K562 (cell line): ENCODE measurements at places on chromosomes 1 and 21. TPM values are rescaled to one million over a fixed set of nuclear protein-coding genes. Genes with fewer than 3 reads are reported as not detected.

- no peak overlapping the region for H3K4me3 ChIP-seq
- H3K27ac ChIP-seq, result peak overlapping the region; percentile 16; the same call in 1 of the 3 replicates
- DNase-seq, result peak; percentile 42
- H3K27me3 ChIP-seq, result no peaks in the 10 kb centered on the region
- H3K4me1 ChIP-seq, result peaks cover 51% of the 10 kb centered on the region
Observed at GRCh38 chr1:51303751-51304251, 26.6 kb downstream of the TTC39A start.

DNA sequence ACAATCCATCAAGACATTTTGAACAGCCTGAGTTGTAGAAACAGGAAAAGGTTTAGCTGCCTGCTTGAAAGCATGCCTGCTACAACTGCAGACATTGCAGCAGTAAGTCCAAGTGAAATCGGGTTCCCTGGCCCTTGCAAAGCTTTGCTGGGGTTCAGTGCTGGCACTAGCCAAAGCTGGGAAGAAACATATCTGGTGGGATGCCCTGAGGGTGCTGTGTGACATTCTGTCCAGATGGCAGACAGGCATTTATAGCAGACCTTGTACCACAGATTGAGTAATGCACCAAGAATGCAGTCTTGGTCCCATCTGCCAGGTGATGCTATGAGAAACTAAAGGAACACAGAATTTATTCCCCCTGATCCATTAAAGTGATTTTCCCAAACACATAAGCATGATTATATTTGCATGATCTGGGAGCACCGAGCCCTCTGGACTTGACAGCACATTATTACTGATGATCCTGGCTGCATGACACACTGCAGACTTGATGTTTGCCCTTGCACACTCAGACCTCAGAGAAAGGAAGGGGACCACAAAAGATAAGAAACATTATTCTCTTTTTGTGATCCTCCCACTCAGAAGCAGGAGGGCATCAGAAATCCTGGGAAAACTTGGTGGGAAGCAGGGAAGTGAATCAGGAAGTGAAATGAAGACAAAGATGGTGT, 223.7 kb upstream of the FAM78B start:
- no peak for DNase-seq
- no peaks in the 10 kb centered on the region for H3K36me3 ChIP-seq
- H3K4me3 ChIP-seq, result no peak overlapping the region
- H3K4me1 ChIP-seq, result no peaks in the 10 kb centered on the region
- no peak overlapping the region for H3K27ac ChIP-seq
- no peaks in the 10 kb centered on the region for H3K27me3 ChIP-seq

- no peaks in the 10 kb centered on the region for H3K27me3 ChIP-seq
- H3K27ac ChIP-seq, result no peak overlapping the region; the same call in 2 of the 3 replicates
- H3K36me3 ChIP-seq, result peaks cover 78% of the 10 kb centered on the region
- H3K4me3 ChIP-seq, result no peak overlapping the region
- H3K4me1 ChIP-seq, result no peaks in the 10 kb centered on the region; the same call in 2 of the 3 replicates
- DNase-seq, result no peak
Observed at GRCh38 chr1:11946647-11947046, 12.1 kb downstream of the PLOD1 start.

GRCh38 chr1:100883963-100884362, 10.7 kb downstream of the EXTL2 start:
- H3K27ac ChIP-seq, result no peak overlapping the region
- peak; percentile 26 for DNase-seq
- H3K36me3 ChIP-seq, result peaks cover 7% of the 10 kb centered on the region; the same call in 2 of the 3 replicates
- H3K4me1 ChIP-seq, result peaks cover 2% of the 10 kb centered on the region; the same call in 1 of the 3 replicates

DNA sequence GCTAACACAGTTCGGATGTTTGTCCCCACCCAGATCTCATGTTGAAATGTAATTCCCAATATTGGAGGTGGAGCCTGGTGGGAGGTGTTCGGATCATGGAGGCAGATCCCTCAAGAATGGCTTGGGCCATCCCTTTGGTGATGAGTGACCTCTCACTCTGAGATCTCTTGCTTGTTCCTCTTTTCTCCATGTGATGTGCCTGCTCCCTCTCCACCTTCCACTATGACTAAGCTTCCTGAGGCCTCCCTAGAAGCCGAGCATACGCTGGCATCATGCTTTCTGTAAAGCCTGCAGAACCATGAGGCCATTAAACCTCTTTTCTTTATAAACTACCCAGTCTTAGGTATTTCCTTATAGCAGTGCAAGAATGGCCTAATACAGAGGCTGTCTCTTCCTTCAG, 8.1 kb upstream of the PLA2G5 start:
- H3K27me3 ChIP-seq, result no peaks in the 10 kb centered on the region; the same call in 2 of the 3 replicates
- H3K36me3 ChIP-seq, result no peaks in the 10 kb centered on the region
- no peak for DNase-seq
- H3K4me3 ChIP-seq, result no peak overlapping the region

GRCh38 chr21:25913479-25913878, 178.7 kb downstream of the GABPA start:
- H3K4me1 ChIP-seq, result no peaks in the 10 kb centered on the region
- DNase-seq, result no peak
- H3K36me3 ChIP-seq, result no peaks in the 10 kb centered on the region

GRCh38 chr1:197761654-197762053, 13.6 kb downstream of the DENND1B start:
- DNase-seq, result no peak
- peaks cover 4% of the 10 kb centered on the region; the same call in 1 of the 3 replicates for H3K4me1 ChIP-seq
- peaks cover 5% of the 10 kb centered on the region; the same call in 2 of the 3 replicates for H3K36me3 ChIP-seq
- H3K27ac ChIP-seq, result peak overlapping the region; percentile 8; the same call in 1 of the 3 replicates

- no peaks in the 10 kb centered on the region for H3K27me3 ChIP-seq
- H3K4me3 ChIP-seq, result no peak overlapping the region
- no peak for DNase-seq
- peaks cover 2% of the 10 kb centered on the region; the same call in 2 of the 3 replicates for H3K4me1 ChIP-seq
Observed at GRCh38 chr21:17609681-17610080, 3.0 kb downstream of the BTG3 start.

GRCh38 chr21:45488931-45489721, 53.1 kb downstream of the SLC19A1 start:
- H3K27me3 ChIP-seq, result no peaks in the 10 kb centered on the region
- H3K4me3 ChIP-seq, result no peak overlapping the region
- no peak overlapping the region for H3K27ac ChIP-seq

GRCh38 chr1:112956544-112957132, 642 bp upstream of the SLC16A1 start:
- H3K27ac ChIP-seq, result peak overlapping the region; percentile 96
- no peaks in the 10 kb centered on the region for H3K27me3 ChIP-seq
- peak overlapping the region; percentile 74 for H3K4me3 ChIP-seq
- peaks cover 20% of the 10 kb centered on the region for H3K4me1 ChIP-seq
- peaks cover 40% of the 10 kb centered on the region; the same call in 2 of the 3 replicates for H3K36me3 ChIP-seq

- no peaks in the 10 kb centered on the region for H3K27me3 ChIP-seq
- H3K27ac ChIP-seq, result no peak overlapping the region
- no peak overlapping the region for H3K4me3 ChIP-seq
- no peaks in the 10 kb centered on the region for H3K36me3 ChIP-seq
Observed at GRCh38 chr1:83516369-83516768, 482.6 kb downstream of the TTLL7 start.

GRCh38 chr1:56331892-56332567, 247.3 kb downstream of the PLPP3 start:
- no peaks in the 10 kb centered on the region for H3K27me3 ChIP-seq
- H3K4me1 ChIP-seq, result no peaks in the 10 kb centered on the region
- H3K36me3 ChIP-seq, result no peaks in the 10 kb centered on the region

DNA sequence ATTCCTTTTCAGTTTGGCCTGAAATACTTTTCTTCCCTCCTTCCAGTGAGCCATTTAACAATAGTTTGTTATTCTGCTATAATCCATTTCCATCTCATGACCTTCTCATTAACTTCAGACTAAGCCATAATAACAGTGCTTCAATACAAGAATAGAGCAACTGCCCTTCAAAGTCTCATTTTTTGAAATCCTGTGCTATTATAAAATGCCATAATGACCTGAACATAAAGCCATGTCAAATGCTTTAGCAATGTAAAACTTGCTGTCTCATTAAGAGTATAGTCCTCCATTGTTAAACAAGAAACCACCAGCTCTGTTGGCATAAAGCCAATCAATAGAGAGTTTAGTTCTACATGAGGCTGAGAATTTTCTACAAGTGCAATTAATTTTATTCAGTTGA, 9.6 kb upstream of the PIGK start:
- no peak overlapping the region for H3K27ac ChIP-seq
- DNase-seq, result no peak
- H3K27me3 ChIP-seq, result no peaks in the 10 kb centered on the region
- no peak overlapping the region for H3K4me3 ChIP-seq
- no peaks in the 10 kb centered on the region for H3K4me1 ChIP-seq
- H3K36me3 ChIP-seq, result no peaks in the 10 kb centered on the region

DNA sequence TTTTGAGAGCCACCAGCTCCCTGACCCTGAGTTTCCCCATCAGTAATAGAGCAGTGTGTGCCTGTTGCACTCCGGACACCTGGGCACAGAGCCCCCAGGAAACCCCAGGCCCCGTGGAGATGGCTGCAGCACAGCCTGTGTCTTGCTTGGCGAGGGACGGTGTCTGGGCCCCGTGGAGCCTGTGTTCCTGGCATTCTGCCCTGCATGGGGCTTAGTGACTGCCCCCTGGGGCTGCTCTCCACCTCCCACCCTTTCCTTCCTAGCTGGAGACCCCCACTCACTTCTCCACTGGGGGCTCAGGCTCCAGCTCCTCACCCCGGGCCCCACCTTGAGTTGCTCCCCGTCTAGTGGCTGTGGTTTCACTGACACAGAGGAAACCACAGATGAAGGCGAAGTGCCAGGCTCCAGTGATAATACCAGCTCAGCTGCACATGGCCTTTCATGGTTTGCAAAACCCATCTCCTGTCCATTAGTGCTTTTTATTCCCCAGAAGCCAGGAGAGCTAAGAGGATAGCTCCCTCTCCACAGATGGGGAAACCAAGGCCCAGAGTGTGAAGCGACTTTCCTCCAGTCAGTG, 39.4 kb downstream of the DMRTB1 start:
- no peak for DNase-seq
- H3K4me1 ChIP-seq, result no peaks in the 10 kb centered on the region
- no peak overlapping the region for H3K27ac ChIP-seq
- H3K27me3 ChIP-seq, result peaks cover 52% of the 10 kb centered on the region
- no peak overlapping the region for H3K4me3 ChIP-seq

- H3K27me3 ChIP-seq, result no peaks in the 10 kb centered on the region
- H3K4me3 ChIP-seq, result no peak overlapping the region
- H3K4me1 ChIP-seq, result peaks cover 6% of the 10 kb centered on the region
Observed at GRCh38 chr1:6221210-6221784, 14.5 kb downstream of the ICMT start.

DNA sequence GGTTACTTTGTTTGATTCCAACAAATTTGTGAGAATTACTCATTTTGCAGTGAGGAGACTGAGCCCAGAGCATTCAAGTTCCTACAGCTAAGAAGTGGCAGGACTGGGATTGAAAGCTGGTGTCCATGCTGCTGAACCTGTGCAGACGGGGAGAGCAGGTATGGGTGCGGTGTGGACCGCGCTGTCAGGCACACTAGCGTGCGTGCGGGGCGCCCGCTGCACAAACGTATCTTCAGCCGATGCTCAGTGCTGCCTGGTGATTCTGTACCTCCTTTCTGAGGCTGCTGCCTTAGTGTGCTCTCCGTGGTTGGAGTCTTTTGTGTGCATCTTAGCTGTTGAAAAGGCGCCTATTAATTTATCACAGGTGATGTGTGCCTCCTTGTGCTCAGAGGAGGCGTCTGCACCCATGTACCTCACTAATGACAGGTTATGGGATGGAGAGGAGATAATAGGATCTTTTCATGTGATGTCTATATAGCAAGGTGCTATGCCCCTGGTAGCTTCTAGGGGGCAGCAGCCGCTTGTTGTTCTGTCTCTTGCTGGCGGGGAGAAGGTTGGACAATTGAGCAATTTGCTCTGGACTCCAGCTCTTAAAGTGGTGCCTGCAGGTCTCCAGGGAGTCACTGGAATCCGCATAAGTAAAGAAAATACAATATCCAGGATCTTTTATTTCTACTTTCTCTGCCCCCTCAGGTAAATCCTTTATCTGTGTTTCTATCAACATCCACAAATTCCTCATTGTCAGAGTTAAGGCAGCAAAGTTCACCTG, 32.5 kb downstream of the PEX14 start:
- H3K4me1 ChIP-seq, result peaks cover 24% of the 10 kb centered on the region
- peaks cover 15% of the 10 kb centered on the region; the same call in 2 of the 3 replicates for H3K36me3 ChIP-seq
- H3K4me3 ChIP-seq, result no peak overlapping the region
- no peak overlapping the region for H3K27ac ChIP-seq

Gene PIP5K1A
- total RNA-seq, result 21.9 and 25.8 TPM in 2 replicates

Gene CROCC
- total RNA-seq, result 9.3 and 10.4 TPM in 2 replicates

Gene RNU1-4
- total RNA-seq, result 2,231 and 2,538 TPM in 2 replicates

Gene SFN
- 3.1 and 3.7 TPM in 2 replicates for total RNA-seq

Gene CTSS
- total RNA-seq, result 10.2 and 10.3 TPM in 2 replicates

Gene SLC30A2
- 0.11 and 0.13 TPM in 2 replicates for total RNA-seq

Gene TEX38
- total RNA-seq, result not detected in 2 replicates
